ENCODE measurements at places on chromosomes 4 and X.

DNA sequence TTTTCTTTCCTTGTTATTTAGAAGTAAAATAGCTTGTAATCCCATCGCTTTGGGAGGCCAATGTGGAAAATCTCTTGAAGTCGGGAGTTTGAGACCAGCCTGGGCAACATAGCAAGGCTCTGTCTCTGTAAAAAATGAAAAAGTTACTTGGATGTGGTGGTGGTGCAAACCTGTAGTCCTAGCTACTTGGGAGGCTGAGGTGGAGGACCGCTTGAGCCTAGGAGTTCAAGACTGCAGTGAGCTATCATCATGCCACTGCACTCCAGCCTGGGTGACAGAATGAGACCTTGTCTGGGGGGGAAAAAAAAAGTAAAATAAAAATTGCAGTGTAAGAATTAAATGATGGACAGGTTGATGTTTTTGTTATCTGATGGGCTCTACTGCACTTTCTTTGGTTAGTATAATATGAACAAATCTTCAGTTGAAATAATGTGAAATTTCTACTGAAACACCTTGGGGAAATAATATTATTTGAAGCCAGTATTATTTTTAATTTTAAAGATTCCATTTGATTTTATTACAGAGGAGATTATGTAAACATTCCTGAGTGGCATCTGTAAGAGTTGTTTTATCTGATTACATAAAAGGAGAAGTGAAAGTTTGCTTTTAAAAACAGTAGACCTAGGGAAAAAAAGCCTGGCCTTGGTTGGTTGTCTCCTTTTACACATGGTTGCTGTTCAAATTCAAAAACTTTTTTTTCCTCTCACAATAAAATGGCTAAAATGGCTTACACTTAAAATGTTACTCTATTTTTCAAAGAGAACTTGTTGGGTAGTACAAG is 10.5 kb upstream of the NDUFC1 start:
- DNase-seq = no peak

- no peak for DNase-seq
Measured at GRCh38 chr4:113998531-113998930, 19.1 kb upstream of the ARSJ start.

- no peak for DNase-seq
Measured at GRCh38 chrX:15804563-15804962, 14.3 kb downstream of the ZRSR2 start.

- peak; percentile 86 for DNase-seq
Measured at GRCh38 chr4:5050520-5051277, 581 bp upstream of the STK32B start.

GRCh38 chr4:184343502-184344177 is 126.0 kb upstream of the ENPP6 start:
- DNase-seq = peak; percentile 83

GRCh38 chr4:156378033-156378665 is 424.5 kb upstream of the CTSO start:
- DNase-seq = peak; percentile 41

DNA sequence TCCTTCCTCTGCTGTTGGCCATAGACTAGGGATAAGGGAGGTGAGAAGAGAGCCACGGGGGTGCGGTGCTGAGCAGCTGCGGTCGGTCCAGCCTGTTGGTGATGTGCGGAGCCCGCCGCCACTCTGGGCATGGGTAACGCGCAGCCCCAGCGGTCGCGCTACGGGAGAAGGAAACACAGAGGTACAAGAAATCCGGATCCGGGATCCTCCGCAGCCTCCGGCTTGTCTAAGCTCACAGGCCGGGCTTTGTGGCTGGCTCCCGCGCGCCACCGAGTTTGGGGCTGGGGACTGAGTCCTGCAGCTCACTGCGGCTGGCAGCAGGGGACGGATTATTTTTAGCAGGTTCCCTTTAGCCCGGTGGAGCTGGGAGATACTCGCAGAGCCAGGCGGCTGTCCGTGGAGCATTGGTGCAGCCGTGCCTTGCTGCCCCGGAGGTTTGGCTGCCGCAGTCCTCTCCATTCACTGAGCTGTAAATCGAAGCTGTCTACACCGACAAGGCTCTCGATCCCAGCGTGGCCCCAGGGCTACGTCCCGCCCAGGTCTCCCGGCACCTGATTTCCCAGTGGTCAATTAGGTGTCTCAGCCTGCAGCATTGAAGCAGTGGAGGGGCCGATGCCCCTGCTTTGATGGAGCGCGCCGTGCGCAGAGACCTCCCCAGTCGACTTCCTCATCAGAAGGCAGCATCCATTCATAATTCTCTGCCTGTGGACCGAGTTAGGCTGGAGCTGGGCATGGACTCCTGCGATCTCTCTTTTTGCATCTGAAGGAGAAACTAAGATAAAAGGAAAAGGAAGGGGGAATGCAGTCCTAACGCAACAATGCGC is 81.9 kb upstream of the SCML1 start:
- DNase-seq = peak; percentile 16

DNA sequence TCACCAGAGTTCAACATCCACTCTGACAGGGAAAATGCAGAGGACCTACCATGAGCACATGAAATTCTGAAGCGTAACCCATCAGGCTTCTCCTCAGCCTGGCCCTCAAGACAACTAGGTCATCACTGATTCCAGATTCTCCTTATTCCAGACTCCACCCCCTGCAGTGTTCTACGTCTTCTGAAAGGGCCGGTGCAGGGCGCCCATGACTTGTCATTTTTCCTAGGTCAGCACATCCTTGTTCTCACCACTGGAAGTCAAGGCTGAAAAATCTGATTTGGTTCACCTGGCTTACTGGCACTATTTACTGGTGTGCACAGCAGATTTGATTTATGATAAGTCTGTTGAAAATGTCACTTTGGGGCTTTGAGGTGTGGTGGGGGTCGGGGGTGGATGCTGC is 140.9 kb upstream of the KLF3 start:
- DNase-seq = no peak

DNA sequence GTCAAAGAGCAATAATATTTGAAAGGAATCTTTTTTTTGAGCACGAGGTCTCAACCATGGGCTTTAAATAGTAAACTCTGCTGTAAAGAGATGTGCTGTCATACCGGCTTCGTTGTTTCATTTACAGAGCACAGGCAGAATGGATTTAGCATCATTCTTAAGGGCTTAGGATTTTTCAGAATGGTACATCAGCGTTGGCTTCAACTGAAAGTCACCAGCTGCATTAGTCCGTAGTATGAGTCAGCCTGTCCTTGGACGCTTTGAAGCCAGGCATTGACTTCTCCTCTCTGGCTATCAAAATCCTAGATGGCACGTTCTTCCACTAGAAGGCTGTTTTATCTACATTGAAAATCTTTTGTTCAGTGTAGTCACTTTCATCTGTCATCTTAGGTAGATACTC is 23.6 kb downstream of the COX18 start:
- DNase-seq = no peak

DNA sequence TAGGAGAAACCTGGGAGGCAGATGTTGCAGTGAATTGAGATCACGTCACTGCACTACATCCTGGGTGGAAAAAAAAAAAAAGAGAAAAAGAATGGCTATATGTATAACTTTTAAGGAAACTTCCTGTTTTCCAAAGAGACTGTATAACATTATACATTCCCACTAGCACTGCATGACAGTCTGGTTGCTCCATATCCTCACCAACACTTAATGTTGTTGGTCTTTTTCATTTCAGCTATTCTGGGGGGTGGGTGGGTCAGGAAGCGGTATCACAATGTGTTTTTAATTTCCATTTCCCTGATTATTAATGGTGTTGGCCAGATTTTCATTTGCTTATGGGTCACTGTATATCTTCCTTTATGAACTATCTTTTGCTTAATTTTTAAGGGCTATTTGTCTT is 13.4 kb downstream of the LRIT3 start:
- no peak for DNase-seq

DNA sequence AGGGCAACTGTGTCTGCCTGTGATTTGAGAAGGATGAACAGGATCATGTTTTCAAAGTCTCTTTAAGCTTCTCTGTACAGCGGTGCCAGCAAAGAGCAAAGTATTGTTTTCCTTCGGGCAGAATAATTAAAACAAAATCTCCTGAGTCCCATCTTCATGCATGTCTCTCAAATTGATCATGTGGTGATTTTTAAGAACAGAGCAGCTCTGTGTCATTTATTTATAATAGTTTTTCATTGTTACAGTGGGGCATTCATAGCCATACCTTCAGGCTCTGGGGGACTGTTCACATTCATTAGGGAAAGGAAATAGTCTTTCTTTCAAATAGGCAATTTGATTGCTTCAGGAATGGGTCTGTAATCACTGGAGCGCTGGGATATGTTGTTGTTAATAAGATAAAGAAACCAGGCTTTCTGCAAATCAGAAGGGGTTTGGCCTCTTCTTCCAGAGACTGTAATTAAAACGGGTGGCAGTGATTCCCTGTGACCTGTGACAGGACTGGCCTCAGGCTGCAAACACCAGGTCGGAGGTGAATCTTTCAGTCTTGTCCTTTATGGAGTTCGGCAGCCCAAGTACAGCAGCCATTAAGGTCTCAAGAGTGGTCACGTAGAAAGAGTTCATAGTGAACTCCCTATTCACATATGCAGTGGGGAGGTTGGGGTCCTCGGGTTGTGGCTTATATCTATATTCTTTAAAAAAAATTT is 29.3 kb upstream of the CBR4 start:
- no peak for DNase-seq

DNA sequence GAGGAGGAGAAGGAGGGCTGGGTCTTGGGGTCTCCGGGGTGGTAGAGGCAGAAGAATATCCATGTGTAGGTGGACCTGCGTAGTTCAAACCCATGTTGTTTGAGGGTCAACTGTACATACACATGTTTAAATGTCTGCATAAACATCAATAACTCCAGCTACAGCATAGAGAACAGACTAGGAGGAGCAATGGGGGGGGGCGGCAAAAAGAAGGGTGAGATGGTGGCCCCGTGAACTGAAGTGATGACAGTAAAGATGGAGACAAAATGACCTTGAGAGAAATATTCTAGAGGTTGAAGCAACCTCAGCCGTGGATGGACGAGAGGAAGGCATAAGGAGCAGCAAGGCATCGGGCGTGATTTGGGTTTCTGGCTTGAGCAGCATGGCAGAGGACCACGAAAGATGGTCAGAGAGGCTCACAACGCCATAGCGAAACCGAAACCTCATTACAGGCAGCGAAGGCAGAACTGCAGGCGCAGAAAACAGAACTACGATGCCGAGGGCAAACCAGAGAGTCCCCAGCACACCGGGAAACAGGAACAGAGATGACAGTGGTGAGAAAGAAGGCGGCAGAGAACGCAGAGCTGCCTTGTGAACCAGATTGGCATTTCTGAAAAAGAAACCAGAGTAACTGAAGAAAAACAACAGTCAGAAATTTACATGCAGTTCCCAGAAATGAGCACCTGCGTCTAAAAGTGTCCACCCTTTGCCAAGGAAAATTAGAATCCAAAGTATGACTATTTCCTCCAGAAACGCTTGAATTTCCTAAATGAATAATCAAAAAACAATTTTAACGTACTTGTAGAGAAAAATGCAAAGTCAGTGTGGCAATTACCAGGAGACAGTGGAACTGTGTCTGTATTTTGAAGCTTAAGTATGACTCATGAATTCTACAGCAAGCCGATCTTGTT is 50.3 kb upstream of the ENPP6 start:
- peak; percentile 91 for DNase-seq

DNA sequence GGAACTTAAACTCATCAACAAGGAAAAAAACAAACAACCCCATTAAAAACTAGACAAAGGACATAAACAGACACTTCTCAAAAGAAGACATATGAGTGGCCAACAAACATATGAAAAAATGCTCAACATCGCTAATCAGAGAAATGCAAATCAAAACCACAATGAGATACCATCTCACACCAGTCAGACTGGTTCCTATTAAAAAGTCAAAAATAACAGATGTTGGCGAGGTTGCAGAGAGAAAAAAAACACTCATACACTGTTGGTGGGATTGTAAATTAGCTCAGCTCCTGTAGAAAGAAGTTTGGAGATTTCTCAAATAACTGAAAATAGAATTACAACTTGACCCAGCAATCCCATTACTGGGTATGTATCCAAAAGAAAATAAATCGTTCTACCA is 28.7 kb downstream of the APLN start:
- no peak for DNase-seq

DNA sequence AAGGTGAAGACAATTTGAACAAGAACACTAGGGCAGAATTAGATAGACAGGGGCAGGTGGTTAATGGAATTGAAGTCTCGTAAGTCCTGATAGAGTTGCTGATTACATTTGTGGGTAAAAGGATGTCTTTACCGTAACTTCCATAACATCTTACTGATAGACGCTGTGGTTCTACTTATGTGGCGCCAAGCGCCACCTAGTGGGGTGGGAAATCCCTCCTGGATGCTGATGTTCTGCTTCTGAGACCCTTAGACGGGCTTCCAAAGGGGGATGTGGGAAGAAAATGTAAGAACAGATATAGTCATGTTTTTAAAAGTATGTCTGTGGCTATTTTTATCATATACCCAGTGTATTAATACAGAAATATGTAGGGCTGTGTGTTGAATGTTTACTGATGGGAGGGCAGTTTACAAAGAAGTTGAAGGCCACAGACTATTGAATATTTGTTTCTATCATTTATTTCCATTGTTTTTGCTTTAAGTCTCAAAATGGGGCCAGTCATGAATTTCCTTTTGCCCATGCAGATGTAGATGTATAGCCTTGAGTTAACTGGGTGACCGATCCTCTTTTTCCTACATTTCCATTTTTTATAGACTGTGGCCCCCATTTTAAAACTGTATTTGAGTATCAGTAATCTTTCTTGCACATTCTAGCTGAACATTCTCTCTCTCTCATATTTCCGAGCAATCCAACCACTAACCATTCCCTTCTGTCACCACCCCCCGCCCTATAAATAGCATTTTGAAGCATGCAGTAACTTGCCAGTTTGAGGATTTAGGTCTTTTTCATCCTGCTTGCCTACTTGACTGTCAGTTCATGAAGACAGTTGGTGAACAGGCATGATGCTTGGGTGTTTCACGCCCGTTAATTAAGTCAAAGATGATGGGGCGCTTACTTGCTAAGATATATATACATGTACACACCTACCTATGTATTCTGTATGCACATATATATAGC is 12.1 kb upstream of the TLR8 start:
- peak; percentile 28 for DNase-seq

DNA sequence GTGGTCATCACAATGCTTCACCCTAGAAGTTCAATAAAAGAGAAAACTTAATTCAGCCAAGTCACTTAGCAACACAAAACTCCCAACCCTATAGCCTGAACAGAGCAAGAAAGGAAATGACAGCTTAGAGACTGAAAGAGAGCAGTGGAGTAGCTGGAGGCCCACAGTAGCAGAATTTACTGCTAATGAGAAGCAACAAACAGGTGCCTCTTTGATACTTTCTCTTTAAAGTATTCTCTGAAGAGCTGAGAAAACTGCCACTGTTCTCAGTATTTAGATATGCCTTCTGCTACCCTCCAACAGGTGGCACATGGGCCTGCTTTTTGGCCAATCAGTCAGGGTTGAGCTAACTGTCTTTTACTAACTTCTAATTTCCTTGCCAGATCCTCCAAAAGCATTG is 240.0 kb downstream of the GPC3 start:
- DNase-seq = no peak

GRCh38 chr4:174358410-174358809 is 74.7 kb downstream of the CEP44 start:
- DNase-seq = no peak

GRCh38 chr4:126603825-126604224 is 1028.9 kb upstream of the INTU start:
- no peak for DNase-seq

GRCh38 chr4:128916832-128917231 is 107.3 kb downstream of the JADE1 start:
- no peak for DNase-seq

Data from fibroblast of skin of back (primary cell).